ENCODE measurements at places on chromosomes 5 and 9. TPM values are rescaled to one million over a fixed set of nuclear protein-coding genes. Genes with fewer than 3 reads are reported as not detected.

ITK gene
- 3.4 TPM for total RNA-seq

IFNA2 gene
- not detected for total RNA-seq

P4HA2 gene
- 26.2 TPM for total RNA-seq

GNPDA1 gene
- total RNA-seq = 32.6 TPM

PTGES gene
- total RNA-seq = 25.3 TPM

ANKRD34B gene
- total RNA-seq = not detected

PCDHB15 gene
- 1.6 TPM for total RNA-seq

NDUFB6 gene
- 30.0 TPM for total RNA-seq

DDX4 gene
- not detected for total RNA-seq

LHX2 gene
- total RNA-seq = not detected

SLC1A3 gene
- total RNA-seq = 122 TPM

SPATA31A3 gene
- total RNA-seq = not detected

NR2F1-AS1 gene
- 15.2 TPM for total RNA-seq

ELL2 gene
- 95.7 TPM for total RNA-seq

ZFR gene
- 91.4 TPM for total RNA-seq

NR5A1 gene
- total RNA-seq = not detected

BASP1 gene
- total RNA-seq = 19.9 TPM

Data from breast epithelium (tissue), 4 donors.